ENCODE measurements at places on chromosomes 11 and 22.

DNA sequence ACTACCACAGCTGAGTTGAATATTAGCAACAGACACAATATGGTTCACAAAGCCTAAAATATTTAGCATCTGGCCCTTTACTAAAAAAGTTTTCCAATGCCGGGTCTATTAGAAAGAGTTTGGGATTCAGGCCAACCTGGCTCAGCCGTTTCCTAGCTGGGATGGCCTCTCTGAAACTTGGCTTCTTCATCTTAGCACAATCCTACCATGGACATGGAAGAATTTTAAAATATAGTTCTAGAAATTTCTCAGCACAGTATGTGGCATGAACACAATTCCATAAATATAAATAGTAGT, 103.8 kb downstream of the RRAS2 start:
- DNase-seq: no peak

DNA sequence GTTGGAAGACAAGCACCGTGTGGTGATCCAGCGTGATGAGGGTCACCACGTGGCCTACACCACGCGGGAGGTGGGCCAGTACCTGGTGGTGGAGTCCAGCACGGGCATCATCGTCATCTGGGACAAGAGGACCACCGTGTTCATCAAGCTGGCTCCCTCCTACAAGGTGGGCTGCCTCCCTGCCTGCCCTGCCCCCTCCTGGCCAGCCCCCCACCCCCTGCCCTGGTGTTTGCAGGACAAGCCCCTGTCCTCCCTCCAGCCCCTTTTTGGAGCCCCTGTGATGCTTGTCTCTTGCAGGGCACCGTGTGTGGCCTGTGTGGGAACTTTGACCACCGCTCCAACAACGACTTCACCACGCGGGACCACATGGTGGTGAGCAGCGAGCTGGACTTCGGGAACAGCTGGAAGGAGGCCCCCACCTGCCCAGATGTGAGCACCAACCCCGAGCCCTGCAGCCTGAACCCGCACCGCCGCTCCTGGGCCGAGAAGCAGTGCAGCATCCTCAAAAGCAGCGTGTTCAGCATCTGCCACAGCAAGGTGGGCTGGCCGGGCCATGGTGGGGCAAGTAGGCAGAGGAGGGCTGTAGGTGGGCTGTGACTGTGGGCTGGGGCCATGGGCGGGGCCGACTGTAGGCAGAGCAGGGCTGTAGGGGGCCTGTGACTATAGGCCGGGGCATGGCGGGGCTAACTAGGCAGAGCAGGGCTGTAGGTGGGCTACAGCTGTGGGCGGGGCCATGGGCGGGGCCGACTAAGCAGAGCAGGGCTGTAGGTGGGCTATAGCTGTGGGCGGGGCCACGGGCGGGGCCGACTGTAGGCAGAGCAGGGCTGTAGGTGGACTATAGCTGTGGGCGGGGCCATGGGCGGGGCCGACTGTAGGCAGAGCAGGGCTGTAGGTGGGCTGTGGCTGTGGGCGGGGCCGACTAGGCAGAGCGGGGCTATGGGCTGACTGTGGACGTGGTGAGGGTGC, 13.6 kb downstream of the MUC2 start:
- peak; percentile 81 for DNase-seq

DNA sequence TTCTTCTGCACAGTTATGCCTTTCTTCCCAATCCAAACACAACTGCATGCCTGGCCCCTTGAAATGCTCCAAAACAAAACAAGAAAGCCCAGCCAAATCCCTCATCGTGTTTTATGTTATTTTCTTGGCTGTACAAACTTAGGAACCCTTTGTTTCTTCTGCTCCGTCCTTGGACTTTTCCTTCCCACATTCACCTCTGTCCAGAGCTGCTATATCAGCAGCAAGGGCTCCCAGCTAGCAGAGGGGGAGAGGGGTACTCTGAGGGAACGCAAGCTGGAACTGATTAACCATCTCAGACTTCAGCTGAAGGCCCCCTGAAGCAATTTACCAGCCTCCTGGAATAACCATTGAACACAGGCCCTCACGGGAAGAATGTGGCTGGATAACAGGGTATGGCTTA, 214.7 kb downstream of the TENM4 start:
- DNase-seq: no peak

DNA sequence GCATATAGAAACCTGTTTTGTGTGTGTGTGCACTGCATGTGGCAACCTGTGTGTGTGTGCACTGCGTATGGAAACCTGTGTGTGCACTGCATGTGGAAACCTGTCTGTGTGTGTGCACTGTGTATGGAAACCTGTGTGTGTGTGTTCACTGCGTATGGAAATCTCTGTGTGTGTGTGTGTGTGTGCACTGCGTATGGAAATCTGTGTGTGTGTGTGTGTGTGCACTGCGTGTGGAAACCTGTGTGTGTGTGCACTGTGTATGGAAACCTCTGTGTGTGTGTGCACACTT, 72.2 kb upstream of the CCND1 start:
- no peak for DNase-seq

- DNase-seq: peak; percentile 52
These were observed 56.7 kb upstream of the RAB38 start for GRCh38 chr11:88231894-88232482.

All from NAMALWA (cell line).